ENCODE measurements at places on chromosomes 2 and 18.
A peak's percentile ranks its signal among the peaks of the same experiment; 100 is the strongest.

DNA sequence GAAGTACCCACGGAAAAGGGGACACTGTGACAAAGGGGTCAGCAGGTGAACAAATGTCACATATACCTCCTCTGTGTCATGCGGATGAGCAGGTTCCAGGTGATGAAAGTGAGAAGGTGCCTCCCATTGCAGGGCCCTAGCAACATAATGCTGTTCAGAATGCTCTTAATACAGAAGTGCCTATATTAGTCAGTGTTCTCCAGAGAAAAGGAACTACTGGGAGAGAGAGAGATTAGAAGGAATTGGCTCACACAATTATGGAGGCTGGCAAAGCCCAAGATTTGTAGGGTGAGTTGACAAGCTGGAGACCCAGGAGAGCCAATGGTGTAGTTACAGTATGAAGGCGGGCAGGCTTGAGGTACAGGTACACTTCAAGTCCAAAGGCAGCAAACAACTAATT, 98.1 kb upstream of the CDC42EP3 start:
- no peak for DNase-seq

GRCh38 chr2:60759654-60760053, 3.6 kb downstream of the PAPOLG start:
- DNase-seq = no peak

DNA sequence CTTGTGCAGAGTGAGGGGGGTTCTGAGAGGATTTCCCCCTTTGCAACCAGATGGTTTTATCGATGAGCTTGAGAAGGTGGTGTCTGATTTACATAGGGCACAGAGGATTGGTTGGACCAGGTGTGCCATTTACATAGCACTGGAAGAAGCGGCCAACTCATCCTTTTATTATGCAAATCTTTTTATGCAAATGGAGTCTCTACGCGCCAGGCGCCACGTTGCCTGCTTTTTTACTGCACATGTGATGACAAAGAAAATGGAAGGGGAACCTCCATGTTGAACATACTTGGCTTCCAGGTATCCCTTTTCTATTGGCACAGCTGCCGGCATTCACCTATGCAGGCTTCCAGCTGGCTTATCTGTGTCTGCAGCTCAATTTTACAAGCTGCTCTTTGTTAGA, 18.4 kb upstream of the TXNL4A start:
- DNase-seq = no peak

DNA sequence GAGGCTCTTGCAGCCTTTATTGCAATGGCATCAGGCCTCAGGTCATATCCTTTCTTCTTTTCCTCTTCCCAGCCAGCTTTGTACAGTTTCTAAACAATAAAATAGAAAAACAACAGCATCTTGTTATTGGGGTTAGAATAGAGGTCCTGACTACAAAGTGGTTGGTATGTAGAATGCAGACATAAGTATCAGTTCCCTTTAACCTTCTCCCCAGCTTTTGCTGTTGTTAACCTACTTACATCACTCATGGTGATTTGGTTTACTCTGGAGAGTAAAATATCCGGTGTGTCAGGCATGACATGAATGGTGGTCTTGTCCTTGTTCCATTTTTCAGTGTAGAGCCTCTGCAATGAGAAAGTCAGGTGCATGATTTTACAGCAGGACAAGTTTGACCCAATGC, 69.8 kb downstream of the NEB start:
- DNase-seq = no peak

- no peak for DNase-seq
Observed at GRCh38 chr2:240441993-240442411, 6.5 kb downstream of the GPC1 start.

DNA sequence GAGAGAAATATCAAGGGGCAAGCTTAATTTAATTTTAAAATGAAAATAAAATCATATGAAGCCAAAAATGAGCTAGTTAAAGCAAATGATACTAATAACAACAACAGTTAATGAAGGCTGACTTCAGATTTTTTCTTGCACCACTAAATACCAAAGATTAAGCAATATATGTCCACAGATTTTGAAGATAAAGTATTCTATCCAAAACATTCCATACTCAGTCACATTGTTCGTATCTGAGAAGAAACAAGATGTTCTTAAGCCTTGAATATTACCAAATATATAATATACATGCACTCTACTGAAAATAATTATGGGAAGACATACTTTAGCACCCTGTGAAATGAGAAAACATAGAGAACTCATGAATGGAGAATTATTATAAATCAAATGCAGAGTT, 593.3 kb upstream of the SYT4 start:
- DNase-seq = peak; percentile 26

DNA sequence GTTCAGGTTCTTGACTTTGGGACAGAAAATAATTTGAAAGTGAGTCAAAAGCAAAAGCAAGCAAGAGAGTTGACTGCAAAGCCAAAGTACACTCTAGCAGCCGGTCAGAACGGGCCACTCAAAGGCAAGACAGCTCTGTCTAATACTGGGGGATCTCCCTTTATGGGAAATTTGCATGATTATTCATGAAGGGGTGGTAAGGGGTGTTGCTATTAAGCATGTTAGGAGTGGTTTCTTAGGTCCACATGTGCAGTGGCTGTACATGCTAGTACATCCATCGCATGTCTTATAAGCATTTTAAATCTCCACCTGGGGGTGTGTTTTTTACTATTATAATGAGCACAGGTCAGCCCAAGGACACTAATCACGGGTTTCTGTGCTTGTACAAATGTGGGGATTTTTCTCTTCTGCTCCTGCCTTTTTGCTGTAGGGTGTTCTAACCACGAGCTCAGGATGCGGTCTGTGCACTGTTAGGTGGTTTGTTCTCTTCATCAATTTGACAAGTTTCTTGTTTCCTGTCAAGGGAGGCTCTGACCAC, 60.2 kb upstream of the SPP2 start:
- DNase-seq = no peak

DNA sequence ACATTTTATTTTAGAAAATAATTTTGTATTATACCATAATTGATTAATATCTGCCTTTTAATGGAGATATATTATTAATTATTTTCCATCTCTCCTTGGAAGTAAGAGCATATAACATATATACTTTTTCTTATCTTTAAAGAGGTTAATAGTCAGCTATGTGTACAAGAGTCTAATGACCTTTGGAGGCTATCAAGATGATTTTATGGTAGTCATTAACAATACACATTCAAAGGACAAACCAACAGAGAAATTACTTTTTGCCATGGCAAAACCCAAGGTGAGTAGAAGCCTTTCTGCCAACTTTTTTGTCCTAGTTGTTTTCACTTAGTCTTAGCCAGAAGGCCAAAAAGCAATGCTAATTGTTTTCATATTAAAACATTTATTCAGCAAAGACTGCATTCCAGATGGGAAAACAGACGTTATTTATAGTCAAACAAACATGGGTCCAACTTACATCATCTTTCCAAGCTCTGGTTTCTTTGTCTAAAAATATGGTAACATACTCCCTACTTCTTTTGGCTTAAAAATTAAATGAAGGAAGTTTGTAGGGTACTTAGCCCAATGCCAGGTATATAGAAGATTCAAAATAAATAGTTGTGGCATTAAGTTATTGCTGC, 9.6 kb upstream of the DYNC2LI1 start:
- DNase-seq = no peak

GRCh38 chr18:64132871-64133270, 16.0 kb downstream of the LINC00305 start:
- no peak for DNase-seq

DNA sequence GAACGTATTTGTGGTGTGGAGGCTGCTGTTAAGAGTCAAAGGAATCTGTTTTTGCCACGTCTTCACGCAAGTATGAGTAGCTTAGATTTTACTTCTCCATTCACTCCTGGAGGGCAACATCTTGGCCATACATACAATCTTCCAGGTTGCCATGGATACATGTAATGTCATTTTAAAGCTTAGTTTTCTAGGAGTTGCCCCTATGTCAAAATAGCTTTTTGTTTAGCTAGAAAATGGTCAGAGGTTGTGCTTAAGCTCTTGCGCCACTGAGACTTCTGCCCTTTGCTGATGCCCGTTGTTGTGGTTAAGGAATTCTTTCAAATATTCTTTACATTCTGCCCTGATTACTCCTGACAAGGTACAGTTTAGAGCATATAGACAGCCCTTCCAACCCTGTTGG, 245.4 kb upstream of the TFPI start:
- DNase-seq = no peak

- no peak for DNase-seq
Observed at GRCh38 chr18:57430079-57431001, 4.8 kb upstream of the ONECUT2 start.

- no peak for DNase-seq
Observed at GRCh38 chr2:204781941-204782340, 236.7 kb downstream of the PARD3B start.

DNA sequence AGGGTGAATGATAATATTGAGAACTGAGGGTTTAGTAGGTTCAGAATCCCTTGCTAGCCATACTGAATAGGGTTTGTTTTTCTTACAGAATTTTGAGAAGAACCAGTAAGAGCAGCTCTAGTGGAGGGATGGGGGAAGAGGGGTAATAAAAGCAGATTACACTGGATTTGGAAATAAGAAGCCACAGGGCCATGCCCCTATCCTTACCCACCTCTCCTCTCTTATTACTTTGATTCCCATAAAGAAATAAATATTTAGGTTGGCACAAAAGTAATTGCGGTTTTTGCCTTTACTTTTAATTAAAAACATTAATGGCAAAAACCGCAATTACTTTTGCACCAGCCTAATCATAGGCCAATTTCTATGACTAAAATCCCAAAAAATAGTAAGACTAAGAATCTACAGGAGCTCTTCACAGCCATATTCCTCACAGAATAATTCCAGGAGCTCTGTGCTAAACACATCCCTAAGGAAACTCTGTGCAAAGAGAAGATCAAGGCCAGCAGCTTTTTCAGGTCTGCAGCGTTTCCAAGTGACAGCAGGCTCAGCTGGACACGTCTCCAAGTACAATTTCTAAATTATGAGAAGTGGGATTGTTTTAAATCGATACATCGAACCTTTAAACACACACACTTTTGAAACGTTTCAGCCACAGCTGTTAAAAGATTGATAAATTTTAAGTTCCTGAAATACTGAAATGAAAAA, 58.4 kb upstream of the RTN4 start:
- no peak for DNase-seq

- no peak for DNase-seq
Observed at GRCh38 chr18:12855916-12856315, 28.1 kb downstream of the PTPN2 start.

- no peak for DNase-seq
Observed at GRCh38 chr2:55899881-55900280, 23.7 kb downstream of the EFEMP1 start.

DNA sequence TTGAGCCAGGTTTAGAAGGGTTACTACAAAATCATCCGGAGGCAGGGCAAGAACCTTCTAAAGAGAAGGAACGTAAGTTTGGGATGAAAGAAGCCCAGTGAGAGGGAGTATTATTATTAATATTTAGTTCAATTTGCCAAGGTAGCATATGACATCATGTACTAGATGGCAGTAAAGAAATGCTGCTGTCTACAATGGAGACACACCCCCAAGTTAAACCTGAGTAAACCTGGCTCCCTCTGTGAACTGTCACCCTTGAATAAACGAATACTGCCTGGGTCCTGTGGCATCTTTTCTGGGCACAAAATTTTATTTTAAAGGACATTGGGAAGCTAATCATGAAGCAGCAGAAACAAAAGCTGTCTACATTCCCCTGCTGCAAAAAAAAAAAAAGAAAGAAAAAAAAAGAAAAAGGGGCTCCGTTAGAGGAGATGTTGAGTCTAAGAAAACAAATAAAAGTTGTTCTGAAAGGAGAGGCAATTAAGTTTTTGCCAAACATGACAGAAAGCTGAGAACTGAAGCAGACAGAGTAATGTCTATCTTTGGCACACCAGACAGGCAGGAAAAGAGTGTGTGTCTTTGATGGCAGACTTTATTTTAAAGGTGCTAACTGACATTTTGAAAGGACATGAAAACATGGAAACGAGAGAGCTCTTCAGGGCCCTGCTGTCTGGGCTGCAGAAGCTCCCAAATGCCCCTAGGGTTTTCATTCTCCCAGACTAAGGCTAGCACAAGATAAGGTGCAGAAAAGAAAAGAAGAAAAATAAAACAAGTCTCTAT, 557.7 kb upstream of the CHAC2 start:
- no peak for DNase-seq

DNA sequence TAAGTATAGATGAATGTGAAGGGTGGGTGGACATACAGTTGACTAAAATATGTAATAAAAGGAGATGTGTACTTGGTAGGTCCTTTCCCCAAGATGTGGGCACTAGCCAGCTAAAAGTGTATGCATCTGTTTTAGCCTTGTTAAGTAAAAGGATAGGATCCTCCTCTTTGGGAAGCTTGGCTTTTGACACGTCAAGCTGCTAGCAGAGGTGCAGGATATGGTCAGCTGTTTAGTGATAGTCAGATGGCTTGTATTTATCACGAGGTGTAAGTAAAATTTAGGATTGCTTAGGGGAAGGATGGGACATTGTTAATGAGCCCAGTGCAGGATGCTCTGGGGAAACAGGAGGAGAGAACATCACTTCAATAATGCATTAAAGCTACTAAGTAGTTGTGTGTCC, 1.5 kb downstream of the MFSD6 start:
- DNase-seq = no peak

DNA sequence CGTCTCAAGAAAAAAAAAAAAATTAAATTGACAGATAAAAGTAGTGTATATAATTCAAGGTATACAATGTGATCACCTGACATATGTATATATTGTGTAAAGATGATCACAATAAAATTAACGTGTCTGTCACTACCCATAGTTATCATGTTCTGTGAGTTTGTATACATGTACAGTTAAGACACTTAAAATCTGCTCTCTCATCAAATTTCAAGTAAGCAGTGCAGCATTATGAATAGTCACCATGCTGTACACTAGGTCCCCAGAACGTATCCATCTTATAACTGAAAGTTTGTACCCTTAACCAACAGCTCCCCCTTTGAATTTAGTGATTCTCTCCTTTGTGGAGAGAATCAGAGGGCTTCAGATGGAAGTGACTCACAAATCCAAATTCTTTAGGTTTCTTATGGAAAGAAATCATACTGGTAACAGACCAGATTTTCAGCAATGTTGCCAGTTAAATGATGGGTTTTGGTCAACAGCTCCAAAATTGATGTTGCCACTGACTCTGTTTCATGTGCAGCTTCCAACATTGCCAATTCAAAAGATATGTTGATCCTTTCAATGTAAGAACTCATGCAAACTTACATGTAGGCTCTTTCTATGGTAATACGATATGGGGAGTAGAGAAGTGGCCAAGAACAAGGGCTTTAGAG, 281.5 kb downstream of the AFF3 start:
- DNase-seq = no peak

- no peak for DNase-seq
Observed at GRCh38 chr18:74084184-74084855, 63.3 kb downstream of the FBXO15 start.

- DNase-seq = no peak
Observed at GRCh38 chr2:155679647-155680046, 652.9 kb downstream of the NR4A2 start.

GRCh38 chr2:216607277-216607560, 26.0 kb upstream of the IGFBP2 start:
- DNase-seq = no peak

DNA sequence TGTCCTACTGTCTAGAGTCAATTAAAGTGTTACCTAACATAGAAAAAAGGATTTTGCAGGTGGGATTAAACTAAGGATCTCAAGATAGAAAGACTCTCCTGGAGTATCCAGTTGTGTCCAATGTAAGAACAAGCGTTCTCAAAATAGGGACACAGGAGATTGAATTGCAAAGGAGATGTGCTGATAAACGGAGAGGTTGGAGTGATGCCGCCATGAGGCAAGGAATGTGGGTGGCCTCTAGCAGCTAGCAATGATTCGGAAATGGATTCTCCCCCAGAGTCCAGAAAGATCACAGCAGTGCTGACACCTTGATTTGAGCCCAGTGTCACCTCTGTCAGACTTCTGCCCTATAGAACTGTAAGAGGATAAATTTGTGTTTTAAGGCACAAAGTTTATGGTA, 24.1 kb upstream of the IL1RN start:
- no peak for DNase-seq
